ENCODE measurements at places on chromosomes 12 and 14.

GRCh38 chr14:64937821-64938193, 4.7 kb downstream of the GPX2 start:
- DNase-seq: peak; percentile 12

DNA sequence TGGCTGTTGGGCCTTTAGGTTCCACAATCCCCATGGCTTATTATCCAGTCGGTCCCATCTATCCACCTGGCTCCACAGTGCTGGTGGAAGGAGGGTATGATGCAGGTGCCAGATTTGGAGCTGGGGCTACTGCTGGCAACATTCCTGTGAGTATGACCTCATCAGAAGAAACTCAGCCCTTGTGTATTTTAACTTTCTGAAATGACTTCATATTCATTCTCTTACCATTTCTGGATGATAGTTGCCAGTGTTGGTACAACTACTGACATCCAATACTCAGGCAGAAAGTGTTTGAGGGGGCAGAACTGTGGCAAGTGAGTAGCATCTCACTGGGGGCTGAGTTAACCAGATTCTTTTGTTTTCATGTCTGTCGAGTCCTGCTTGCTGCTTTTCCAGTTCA, 2.3 kb downstream of the DAZAP2 start:
- DNase-seq: no peak

DNA sequence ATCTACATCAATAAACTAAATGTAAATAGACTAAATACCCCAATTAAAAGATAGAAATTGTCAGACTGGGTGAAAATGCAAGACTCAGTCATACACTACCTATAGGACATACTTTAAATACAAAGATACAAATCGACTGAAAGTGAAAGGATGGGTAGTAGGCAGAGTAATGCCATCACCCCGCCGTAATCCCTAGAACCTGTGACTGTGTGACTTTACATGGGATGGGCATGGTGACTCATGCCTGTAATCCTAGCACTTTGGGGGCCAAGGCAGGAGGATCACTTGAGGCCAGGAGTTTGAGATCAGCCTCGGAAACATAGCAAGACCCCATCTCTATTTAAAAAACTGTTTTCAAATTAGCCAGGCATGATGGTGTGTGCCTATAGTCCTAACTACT, 2.6 kb upstream of the EVL start:
- DNase-seq: no peak

DNA sequence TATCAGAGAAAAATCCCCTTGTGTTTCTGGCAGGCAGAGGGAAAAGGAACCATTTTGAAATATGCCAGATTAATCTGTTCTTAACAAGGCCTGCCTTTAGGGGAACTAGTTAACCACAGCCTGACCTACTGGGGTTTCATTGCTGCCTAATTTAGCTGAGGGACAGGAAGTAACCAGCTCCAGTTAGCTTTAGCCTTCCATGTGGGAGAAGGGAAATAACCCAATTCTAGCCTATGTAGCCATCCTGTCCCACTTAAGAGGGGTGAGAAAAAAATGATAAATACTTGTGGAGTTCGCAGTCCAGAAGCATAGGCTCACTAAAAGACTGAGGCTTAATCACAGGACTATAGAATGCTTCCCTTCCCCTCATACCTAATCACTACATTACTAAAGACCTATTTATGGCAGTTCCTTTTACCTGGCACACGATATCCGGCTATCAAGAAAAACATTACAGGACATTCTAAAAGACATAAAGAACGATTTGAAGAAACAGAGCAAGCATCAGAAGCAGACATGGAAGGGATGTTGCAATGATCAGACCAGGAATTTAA, 22.8 kb downstream of the COX8C start:
- no peak for DNase-seq

DNA sequence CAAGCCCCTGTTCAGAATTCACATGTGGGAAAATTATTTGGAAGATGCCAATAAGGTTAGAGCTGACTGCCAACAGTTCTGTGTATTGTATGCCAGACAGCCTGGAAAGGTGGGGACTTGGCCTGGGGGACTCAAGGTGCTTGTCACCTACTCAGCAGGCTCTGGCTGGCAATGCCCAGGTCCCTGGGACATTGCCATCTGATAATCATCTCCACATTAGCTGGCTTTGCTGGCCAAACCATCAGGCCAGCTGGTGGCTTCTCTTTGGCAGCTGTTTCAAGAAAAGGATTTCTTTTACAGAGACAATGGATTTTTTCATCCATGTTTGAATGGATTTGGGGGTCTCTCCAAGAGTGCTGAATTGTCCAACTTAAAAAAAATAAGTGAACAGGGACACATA, 165.2 kb downstream of the BRMS1L start:
- no peak for DNase-seq

DNA sequence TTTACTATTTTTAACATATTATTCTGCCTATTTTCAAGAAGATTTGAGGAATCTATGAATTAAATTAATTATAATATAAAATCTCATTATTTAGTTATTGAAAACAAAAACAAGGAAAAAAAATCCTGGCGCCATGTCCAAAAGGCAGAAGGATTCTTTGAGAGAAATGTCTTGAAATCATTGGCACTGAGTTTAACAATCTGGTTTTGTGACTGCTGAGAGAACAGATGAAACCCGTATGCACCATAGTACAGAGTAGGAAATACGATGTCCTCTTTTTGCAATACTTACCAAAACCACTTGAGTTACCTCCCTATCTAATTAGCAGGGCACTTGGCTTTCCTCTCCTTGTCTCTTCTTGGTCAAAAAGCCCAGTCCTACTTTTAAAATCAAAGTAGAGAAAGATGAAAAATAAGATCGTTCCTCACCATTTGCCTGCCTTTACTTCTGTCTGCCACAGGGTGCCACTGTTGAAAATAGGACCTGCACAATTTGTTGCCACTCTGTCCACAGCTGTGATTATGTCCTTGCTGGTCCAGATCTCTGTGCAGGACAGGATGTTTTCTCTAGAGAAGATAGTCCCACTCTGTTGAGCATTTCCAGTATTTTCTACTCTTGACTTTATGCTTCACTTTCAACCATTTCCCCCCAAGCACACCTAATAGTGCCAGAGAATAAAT, 179.7 kb downstream of the PDZRN4 start:
- DNase-seq: peak; percentile 1

DNA sequence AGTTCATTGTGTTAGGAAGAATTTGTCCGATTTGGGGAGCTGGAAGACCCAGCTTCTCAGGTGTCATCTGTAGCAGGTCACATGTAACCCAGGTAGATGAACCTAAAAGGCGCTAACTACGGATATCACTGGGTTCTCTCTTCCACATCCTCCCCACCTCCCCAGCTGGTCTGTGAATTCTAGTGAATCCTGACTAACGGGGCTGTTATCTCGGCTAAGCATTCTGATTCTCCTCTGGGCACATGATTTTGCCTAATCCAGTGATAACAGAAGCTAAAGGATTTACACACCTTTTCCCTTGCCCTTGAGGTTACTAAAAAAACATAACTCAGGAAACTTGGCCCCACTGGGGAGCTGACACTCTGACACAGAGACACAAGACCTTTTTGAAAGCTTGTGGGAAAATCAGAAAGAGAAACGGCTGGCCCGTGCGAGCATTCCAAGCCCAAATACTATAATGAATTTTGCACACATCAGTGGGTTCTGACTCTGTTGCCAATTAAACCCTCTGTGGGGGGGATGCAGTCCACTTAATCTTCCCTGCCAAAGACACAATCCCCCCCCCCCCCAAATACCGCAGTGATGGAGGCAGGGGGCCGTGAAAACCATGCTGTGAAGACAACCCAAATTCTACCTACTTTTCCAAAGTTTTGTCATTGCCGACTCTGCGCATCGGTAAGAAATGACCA, 81.0 kb upstream of the FZD10 start:
- peak; percentile 34 for DNase-seq

- DNase-seq: no peak
Observed at GRCh38 chr12:2999265-2999841, 40.2 kb downstream of the TEAD4 start.

- DNase-seq: no peak
Observed at GRCh38 chr12:121144416-121144914, 11.8 kb downstream of the P2RX7 start.

DNA sequence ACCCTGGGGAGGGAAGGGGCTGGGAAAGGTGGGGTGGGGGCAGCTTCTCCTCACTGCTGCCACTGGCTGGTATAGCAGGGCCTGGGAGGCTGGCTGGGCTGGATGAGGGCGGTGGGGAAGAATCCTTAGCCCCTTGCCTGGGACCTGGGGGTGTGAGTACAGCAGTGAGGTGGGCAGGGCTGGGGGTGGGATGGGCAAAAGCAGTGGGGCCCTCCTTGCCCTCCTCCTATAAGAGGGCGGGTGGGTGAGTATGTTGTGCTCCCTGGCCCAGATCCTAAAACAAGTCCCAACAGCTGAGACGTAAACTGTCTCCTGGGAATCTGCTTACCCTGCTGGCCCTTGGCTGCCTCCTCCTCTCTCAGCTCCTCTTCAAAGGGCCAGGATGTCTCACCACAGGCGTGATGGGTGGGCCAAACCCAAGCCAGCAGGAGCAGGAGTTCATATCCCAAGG, 2.2 kb downstream of the NCKAP5L start:
- DNase-seq: no peak

DNA sequence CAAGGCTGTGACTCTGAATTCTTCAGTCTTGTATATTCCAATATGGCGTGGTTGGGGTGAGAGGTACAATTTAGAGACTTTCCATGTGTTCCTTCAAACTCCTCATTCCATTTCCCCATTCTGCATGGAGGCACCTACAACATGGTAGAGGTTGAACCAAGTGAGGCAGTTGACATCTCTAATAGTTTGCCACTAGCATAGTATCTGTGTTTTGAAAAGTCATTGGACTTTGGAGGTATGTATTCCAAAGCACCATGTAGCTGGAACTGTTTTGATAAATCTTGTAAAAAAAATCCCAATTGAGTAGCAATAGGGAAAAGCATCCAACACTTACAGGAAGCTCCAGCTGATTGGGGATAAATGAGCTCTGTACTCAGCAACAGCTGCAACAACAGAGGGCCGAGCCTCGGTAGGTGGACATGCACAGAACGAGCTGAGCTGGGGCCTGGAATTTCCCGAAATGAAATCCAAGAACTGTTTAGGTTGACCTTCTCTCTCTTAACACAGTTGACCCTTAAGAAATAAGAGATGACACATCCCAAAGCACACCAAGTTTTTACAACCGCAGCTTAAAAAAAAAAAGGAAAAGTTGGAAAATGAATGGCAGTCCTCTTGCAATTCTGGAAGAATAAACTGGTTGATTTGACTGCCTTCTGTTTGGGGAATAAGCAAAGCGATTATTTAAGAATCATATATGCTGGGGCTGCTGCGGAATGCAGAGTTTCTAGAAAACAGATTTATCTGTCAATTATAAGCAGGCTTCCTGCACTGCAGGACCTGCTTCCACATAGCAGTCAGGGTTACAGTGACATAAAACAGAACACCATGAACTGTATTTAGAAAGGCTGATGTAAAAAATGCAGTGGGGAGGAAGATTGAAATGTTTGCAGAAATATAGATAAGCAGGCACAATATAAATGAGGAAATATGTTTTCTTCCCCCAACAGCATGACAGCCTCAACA, 194.6 kb upstream of the KRR1 start:
- peak; percentile 61 for DNase-seq

- DNase-seq: peak; percentile 43
Observed at GRCh38 chr12:106840243-106840642, 65.8 kb downstream of the RIC8B start.

DNA sequence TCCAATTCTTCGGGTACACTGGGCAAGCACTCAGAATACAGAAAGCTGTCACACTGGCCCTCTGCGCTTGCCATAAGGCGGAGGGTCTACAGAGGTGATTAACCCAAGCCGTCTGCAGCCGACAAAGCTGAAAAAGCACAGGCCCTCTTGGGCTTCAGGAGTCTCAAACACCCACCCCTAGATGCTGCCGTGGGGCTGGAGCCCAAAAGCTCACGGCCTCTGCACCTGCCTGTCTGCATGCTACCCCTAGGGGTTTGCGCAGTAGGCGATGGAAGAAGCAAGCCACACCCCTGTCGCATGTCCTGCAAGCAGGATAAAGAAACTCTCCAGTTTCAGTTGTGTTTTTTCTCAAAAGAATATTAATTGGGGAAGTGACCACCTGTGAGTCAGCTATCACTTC, 118.8 kb upstream of the PLEKHA5 start:
- no peak for DNase-seq

- no peak for DNase-seq
Observed at GRCh38 chr12:131844656-131845055, 16.5 kb downstream of the MMP17 start.

DNA sequence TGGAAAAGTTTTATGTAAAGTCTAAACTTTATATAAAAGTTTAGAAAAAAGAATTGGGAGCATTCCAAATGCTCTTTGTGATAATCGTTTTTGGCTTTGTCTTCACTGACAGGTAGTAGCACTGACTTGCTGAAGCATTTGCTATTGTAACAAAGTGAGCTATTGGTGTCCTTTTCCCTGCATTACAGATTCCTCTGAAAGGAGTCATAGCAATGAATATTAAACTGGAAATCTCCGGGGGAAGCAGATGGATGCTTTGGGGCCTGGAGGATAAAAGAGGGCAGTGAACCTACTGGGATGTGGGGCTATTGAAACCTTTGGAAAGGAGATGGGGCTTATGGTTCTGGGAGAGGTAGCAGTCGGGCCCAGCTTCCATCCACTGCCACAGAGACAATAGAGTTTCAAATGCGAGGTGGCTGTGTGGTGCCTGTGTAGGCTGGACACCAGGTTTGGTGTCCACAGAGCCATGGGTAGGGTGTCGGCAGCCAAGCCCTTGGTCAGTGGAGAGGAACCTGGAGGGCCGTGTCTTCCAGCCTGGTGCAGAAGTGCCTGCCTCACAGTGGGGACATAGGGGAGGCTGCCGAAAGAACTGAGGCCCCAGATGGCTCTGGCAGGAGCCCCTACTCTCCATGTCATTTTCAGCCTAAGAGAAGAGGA, 10.1 kb downstream of the GSG1 start:
- no peak for DNase-seq

DNA sequence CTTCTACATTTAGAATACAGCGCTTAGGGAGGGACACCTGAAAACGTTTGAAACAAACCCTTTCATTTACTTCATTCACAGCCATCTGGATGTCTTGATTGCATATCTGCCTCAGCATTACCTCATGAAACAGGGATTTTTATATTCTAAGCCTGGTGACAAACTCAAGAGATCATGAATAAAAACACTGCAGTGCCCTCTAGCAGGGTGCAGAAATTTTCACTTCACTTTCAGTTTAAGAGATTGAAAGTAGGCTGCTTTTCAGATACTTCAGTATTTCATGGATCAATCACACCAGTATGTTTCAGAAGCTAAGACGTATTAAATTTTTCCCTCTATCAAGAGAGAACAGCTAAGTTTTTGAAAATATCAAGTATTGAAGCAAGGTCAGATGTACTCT, 467.8 kb downstream of the MDGA2 start:
- no peak for DNase-seq

DNA sequence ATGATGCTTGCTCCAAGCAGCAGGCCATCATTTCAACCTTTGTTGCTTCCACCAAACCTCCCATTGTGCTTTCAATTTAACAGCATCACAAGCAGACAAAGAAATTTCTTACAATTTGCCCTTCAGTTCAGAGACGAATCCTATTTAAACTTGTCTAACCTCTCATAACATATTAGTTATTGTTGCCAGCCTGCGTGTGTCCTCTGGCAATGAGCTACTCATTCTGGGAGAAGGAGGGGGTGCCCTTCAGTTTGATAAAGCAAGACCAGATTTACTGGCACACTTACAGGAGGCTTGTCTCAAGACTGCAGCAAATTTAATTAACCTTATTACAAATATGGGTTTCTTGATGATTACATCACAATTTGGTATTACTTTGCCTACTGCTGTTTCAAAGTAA, 203.6 kb upstream of the SOX5 start:
- DNase-seq: no peak

- peak; percentile 70 for DNase-seq
Observed at GRCh38 chr12:96436366-96437170, 36.3 kb upstream of the CDK17 start.

All from dermis microvascular lymphatic vessel endothelial cell (primary cell).